ENCODE measurements at places on chromosomes 12 and 14.

DNA sequence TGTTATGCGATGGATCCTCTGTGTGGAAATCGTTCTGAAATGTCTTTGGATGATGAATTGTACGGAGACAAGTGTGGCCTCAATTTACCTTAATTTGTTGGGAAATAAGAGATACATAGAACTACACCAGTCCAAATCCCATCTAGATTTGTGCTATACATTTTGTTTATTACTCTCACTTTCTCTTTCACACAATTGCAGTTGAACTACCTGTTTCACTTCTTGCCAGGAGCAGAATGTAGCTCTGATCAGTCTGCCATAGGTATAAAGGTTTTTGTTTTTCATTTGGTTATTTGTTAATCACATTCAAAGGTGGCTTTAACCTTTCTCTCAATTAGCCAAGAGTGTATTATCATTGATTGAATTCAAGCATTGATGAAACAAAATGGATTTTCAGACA, 268.2 kb downstream of the SNAPC1 start:
- DNase-seq: no peak

DNA sequence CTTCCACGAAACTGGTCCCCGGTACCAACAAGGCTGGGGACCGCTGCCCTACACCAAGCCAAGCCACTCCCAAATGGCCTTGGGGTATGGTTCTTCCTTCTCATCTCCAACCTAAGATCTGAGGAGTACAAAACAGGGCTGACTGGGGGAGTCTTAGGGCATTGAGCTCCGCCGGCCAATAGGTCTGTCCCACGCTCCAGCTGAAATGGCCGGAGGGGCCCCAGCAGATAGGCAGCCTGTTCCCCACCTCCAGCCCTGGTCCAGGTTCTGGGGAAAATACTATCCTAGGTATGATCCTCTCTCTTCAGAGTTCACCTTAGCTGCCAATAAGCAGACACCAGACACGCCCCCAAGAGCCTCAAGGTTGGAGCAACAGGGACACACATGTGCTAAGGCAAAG, 90.2 kb downstream of the ACTN1 start:
- DNase-seq: no peak

- DNase-seq: no peak
Measured at GRCh38 chr14:76271041-76271755, 104.7 kb upstream of the ESRRB start.

GRCh38 chr12:60035835-60036234, 440.0 kb downstream of the SLC16A7 start:
- no peak for DNase-seq

DNA sequence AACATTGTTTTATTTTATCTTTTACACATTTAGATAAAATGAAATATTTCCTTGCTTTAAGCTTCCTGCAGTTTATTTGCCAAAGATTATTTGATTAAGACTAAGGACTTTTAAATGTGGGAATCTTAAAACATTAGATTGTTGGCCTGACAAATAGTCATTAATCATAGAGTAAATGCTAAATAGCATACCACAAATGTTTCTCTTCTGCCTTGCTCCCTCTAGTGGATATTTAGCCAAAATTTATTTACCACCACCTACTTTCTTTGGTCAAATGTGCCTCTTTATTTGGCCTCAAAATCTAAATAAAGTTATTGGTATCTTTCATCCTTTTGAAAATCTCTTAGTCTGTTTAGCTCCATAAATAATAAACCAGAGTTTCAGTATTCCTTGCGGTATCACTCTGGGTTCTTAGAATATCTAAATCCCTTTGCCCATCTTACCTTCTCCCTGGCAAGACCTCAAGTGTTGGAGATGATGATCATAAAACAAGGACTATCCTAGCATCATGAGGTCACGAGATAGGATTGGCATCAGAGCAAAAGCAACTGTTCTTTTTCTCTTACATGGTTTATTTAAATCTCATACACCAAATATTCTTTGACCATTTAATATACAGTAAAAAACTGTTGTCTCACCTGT, 150.6 kb upstream of the AEBP2 start:
- no peak for DNase-seq

GRCh38 chr12:112536367-112536730, 117.6 kb downstream of the PTPN11 start:
- DNase-seq: no peak

- no peak for DNase-seq
Measured at GRCh38 chr14:38554026-38554425, 298.1 kb upstream of the CLEC14A start.

- no peak for DNase-seq
Measured at GRCh38 chr12:55700255-55701018, 7.3 kb downstream of the ITGA7 start.

DNA sequence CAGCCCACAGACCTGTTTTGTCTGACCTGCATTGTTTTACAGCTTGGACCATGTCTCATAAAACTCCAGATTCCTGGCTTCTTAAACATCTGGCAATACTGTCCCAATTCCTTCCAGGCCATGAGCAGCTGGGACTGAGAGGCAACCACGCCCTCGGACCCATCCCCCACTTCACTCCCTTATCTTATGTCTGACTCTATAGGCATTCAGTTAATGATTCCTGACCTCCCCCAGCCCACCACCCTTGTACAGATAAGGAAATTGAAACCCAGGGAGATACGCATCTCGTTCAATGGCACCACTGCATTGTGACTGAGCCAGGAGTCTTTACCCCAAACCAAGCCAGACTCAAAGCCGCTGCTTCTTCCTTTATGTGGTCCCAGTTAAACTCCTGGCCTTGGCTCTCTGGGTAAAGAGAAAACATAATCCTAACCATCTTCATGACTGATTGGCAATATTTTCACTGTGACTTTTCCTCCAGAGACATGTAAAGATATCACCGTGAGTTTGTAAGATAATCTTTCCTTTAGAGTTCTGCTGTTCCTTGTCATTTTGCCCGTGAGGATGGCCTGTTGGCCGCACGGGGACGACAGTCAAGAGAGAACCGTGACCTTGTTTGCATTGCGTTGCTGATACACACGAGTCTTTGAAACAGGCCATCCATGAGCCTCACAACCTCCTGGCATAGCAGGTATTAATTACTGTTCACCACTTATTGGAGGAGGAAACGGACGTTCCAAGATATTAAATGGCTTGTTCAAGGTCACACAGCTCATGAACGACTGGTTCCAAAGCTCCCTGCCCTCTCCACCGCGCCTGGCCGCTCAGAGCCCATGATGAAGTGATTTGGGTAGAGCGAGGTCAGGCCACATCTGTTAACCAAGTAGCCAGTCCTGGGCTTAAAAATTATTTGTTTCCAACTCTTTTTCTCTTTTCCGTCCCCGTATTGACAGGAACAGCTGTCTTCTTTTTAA, 39.4 kb downstream of the MAP1LC3B2 start:
- no peak for DNase-seq

DNA sequence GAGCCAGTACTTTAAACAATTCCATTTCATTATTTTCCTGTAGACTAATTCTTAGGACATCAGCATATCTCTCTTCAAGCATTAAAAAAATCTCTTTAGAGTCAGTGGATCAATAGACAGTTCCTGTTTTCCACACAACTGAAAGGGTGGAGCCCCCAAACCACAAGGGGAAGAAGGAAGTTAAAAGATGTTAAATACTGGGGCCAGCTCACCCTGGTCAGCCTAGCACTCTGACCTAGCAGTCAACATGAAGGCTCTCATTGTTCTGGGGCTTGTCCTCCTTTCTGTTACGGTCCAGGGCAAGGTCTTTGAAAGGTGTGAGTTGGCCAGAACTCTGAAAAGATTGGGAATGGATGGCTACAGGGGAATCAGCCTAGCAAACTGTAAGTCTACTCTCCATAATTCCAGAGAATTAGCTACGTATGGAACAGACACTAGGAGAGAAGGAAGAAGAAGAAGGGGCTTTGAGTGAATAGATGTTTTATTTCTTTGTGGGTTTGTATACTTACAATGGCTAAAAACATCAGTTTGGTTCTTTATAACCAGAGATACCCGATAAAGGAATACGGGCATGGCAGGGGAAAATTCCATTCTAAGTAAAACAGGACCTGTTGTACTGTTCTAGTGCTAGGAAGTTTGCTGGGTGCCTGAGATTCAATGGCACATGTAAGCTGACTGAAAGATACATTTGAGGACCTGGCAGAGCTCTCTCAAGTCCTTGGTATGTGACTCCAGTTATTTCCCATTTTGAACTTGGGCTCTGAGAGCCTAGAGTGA, at the start of gene LYZ:
LYZ (plus strand) TSS at position 220 of the 777 bp plus-strand sequence; CDS start at position 248, 28 bp downstream.
- no peak for DNase-seq

GRCh38 chr12:41224066-41224465, 35.9 kb downstream of the PDZRN4 start:
- no peak for DNase-seq

- no peak for DNase-seq
Measured at GRCh38 chr12:96354326-96354725, 45.9 kb downstream of the CDK17 start.

DNA sequence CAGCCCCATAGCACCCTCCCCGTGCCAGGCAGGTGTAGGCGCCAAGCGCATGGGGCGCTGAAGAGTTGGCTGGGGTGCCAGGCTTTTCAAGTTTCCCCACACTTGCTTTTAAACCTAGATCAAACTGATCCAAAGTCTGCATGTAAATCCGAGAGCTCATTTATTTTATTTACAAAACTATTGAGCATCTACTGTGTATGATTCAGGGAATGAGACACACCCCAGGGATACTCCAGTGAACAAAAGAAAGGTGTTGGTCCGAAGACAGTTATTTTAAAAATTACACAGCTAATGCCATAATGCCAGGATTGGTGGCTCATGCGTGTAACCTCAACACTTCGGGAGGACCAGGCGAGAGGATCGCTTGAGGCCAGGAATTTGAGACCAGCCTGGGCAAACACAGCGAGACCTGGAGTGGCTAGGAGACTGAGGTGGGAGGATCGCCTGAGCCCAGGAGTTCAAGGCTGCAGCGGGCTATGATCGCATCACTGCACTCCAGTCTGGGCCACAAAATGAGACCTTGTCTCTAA, 780 bp upstream of the SLC41A2 start:
- DNase-seq: no peak
